Adrenal gland (tissue), 19 donors: ENCODE measurements at places on chromosomes 4 and X. TPM values are rescaled to one million over a fixed set of nuclear protein-coding genes. Genes with fewer than 3 reads are reported as not detected.

Gene SLC10A6
- total RNA-seq: 0.42 TPM

Gene OPRPN
- total RNA-seq: not detected

Gene UGT2B10
- total RNA-seq: not detected

Gene MUC7
- not detected for total RNA-seq

Gene AFAP1
- 6.5 TPM for total RNA-seq

Gene ADH1C
- 3.4 TPM for total RNA-seq

Gene CYTL1
- total RNA-seq: 1.2 TPM

Gene C4orf50
- total RNA-seq: not detected

Gene MXRA5
- total RNA-seq: 171 TPM

Gene NSDHL
- 127 TPM for total RNA-seq
